Prostate gland (tissue), 2 donors: ENCODE measurements at places on chromosomes 11 and 22. TPM values are rescaled to one million over a fixed set of nuclear protein-coding genes. Genes with fewer than 3 reads are reported as not detected.
A peak's percentile ranks its signal among the peaks of the same experiment; 100 is the strongest.

Gene RSF1
- 25.5 TPM for total RNA-seq

DNA sequence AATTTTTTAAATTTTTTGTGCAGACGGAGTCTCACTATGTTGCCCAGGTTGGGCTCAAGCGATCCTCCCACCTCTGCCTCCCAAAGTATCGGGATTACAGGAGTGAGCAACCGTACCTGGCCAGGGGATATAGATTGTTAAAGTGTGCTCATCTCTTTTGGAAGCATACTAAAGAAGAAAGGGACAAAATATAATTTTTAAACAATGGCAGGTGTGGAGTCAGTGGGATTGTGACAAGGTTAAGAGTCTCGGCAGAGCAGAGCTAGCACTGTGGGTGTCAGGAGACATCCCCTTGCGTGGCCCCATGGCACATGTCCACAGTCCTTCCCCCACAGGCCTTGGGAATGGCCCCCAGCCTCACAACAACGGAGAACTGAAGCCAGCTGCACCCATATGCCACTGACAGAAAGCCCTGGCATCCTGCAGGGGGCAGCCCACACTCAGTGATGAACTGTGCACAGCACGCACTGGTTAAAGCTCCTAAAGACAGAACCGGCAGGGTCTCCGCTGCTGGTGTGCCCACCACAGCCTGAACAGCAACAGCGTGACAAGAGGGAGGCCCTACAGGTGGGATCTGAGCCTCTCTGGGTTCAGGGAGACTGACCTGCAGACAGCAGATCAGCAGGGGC is 29.9 kb downstream of the SERPIND1 start:
- no peak for DNase-seq

DNA sequence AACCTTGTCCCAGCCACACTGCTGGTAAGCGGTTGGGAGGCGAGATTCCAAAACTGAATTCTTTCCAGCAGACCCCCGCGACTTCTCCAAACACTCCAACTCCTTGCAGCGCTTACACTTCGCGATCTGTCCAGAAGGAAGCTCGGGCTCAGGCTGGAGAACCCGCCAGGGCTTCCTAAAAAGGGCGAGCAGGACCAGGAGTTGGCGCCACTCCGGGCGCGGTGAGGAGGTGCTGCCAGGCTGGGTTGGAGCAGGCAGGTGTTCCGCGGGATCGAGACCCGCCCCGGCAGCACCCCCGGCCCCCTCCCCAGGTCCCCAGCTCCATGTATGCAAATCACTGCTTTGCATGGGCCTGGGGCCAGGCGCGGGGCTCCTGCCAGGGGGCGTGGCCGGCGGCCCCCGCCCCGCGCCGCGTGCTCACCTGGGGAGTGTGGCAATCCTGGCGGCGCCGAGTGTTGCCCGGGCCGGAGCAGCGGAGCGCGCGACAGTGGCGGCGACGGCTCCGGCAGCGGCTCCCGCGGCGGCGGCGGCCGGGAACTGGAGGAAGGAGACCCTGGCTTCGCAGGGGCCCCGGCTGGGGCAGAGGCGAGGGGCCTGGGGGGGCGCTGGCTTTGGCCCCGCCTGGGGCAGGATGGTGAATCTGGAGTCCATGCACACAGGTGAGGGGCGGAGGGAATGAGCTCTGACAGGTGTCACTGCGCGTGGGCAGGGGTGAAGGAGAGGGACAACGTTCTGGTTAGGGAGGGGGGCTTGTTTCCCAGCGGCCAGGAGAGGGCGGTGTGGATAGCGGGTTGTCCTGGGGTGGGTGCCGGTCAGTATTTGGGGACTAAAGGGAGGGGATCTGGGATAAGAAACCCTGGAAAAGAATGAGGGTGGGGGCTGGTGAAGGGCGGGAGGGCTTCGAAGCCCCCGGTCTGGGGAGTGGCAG is at the start of gene POU2F3:
POU2F3 (plus strand) TSS at position 428 of the 928 bp plus-strand sequence; CDS start at position 632, 204 bp downstream.
- DNase-seq = no peak

- DNase-seq = peak; percentile 70
These were observed at the start of gene UBE2L6 for GRCh38 chr11:57567515-57568329. Gene UBE2L6 (minus strand): TSS chr11:57567672. CDS start chr11:57567611, 61 bp downstream.

- DNase-seq = peak; percentile 61
These were observed 139.7 kb upstream of the TEAD1 start for GRCh38 chr11:12534549-12534948.

Gene DBX1
- total RNA-seq = not detected

DNA sequence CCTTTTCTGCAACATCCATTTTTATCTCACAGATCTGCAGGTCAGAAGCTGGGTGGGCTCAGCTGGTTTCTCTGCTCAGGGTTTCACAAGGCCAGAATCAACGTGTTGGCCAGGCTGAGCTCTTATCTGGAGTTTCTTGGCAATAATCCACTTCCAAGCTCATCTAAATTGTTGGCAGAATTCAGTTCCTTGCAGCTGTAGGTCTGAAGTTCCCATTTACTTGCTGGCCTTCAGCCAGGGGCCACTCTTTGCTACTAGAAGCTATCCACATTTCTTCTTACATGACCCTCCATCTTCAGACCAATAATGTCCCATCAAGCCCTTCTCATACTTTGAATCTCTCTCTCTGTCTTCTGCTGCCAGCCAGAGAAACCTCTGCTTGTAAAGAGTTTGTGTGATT is 103.5 kb downstream of the WNT11 start:
- no peak for DNase-seq

Gene SLC6A5
- not detected for total RNA-seq

- DNase-seq = no peak
These were observed 27.5 kb downstream of the FOLR3 start for GRCh38 chr11:72162891-72163492.

Gene SLC29A2
- total RNA-seq = 10.1 TPM

- DNase-seq = no peak
These were observed 255.5 kb downstream of the TENM4 start for GRCh38 chr11:79185351-79185750.

DNA sequence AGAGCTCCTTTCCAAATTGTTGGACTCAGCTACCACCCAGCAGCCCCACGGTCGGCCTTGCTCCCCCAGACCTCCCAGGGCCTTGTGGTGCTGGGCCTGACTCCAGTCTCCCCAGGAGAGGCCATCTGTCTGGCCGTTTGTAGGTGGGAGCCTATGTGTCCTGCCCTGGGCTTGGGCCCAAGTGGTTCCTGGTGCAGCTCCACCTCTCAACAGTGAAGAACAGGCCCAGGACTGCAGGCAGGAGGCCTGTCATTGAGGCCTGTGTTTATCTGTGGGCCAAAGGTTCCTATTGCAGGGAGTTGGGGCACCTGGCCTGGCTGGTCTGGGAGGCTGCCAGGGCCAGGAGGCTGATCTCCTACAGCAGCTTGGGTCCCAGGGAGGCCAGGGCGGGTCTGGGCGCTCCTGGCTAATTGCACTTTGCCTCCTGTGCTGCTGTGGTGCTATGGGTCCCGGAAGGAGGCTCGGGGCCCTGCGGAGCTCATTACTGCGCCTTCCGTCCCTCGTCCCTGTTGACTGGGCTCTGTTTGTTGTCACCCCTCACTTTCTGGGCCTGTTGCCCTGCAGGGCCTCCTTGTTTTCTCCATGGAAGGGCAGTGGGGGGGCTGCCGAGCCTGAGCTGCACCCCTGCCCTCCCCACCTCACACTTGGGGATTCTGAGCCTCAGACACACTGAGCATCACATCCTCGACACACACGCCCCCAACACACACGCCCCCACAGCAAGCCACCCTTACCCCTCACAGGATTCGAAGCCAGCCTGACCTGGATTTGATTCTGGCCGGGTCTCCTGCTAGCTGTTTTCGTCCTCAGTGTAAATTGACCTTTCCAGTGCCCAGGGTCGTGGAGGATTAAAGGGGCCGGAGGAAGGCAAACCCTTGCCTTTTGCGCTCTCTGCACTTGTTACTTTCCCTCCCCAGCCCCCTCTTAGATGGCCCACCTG is 6.8 kb upstream of the OMP start:
- no peak for DNase-seq

DNA sequence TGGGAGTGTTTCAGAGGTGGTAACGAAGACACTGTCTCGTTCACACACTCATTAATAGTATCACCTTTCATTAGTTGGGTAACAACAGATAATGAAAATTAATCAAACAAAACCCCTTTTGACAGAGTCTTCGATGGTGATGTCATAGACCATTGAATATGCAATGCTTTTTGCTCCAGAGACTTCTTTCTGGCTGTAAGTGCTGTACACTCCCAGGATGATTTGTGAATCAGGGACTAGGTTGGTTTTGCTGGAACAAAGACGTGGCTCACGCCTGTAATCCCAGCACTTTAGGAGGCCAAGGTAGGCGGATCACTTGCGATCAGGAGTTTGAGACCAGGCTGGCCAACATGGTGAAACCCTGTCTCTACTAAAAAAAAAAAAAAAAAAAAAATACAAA is 9.5 kb upstream of the RASSF10 start:
- DNase-seq = no peak

Gene CD3G
- 1.2 TPM for total RNA-seq

- DNase-seq = no peak
These were observed 162.0 kb downstream of the DSCAML1 start for GRCh38 chr11:117634756-117635603.

DNA sequence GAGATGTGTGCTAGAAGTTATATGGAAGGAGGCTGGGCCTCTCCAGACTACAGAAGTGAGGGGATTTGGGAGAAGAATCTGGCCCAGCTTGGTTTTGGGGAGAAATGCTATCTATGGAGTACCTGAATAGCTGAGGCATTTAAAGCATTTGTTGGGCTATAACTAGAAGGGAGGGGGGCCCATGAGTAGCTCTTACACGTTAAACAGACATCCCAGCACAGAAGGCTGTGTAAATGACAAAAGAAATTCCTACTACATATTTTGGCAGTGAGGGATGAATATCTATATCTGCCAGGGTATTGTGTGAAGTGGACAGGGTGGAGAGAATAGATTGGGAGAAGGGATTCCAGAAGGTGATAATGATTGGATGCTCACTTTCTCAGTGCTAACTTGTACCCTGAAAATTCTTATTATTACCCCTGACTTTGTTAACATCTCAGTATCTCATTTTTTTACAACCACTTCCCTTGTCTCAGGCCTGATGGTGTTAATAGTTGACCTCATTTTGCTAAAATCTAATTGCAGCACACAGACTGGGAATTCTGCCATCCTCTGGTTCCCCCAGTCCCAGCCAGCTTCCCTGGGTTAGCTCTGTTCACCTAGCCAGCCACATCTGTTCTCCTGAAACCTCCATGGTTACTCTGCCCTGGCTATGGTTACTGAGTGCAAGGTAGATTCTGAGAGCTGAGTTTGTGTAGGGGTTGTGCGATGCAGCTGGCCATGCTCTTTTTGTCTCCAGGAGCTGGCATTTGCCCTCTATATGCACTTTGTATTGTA is 28.8 kb upstream of the RRM1 start:
- no peak for DNase-seq

GRCh38 chr22:42214633-42215415 is 55.6 kb downstream of the TCF20 start:
- no peak for DNase-seq

Gene OR8G5
- total RNA-seq = not detected

GRCh38 chr11:42462558-42463310 is 849.1 kb upstream of the API5 start:
- no peak for DNase-seq

GRCh38 chr22:38131399-38131798 is 20.9 kb upstream of the BAIAP2L2 start:
- DNase-seq = no peak

GRCh38 chr11:111105566-111105965 is 140.0 kb upstream of the POU2AF2 start:
- no peak for DNase-seq

- no peak for DNase-seq
These were observed 33.4 kb downstream of the GDPD5 start for GRCh38 chr11:75492181-75492820.

DNA sequence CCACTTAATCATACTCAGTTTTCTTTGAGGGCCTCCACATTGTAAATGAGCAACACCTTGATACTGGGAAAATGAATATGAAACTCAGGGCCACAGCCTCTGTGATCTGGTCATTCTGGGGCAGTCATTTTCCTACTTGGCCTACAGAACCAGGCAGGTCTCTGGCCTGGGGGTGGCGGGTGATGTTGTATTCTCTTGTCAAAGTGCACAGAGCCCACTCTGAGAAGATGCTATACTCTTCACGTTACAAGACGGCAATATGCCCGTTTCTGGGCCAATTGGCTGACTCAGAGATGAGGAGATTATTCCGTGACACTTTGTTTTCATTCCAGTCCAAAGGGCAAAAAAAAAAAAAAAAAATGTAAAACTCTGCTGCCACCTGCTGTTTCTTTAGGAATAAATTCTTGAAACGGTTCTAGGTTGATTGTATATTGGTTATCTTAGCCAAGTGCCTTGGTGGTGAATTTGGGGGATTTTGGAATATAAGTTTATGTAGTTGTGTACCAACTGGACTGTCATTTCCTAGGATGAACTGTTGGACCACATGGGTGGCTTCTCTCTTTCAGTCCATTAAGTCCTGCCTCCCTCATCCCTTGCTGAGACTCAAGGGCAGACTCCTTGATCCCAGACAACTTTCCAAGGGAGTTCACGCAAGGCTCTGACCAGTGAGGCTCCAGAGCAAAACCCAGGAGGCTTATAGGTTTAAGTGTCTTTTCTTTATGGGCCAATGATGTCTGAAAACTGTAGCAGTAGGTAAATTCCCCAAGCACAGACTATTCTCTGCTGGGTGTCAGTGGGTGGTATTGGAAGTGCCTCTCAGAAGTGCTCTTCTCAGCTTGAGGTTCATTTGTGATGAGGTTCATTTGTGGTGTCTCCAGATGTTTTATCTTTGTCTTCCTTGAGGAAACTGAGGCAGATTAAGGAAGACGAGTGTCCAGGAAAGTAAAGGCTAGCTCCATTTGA is 18.2 kb downstream of the ADM start:
- DNase-seq = peak; percentile 46

DNA sequence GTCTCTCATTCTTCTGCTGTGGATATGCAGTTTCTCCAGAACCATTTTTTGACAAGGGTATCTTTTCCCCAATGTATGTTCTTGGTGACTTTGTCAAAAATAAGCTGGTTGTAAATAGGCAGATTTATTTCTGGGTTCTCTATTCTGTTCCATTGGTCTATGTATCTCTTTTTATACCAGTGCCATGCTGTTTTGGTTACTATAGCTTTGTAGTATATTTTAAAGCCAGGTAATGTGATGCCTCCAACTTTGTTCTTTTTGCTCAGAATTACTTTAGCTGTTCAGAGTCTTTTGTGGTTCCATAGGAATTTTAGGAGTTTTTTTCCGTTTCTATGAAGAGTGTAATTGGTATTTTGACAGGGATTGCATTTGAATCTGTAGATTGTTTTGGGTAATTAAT is 12.4 kb downstream of the HORMAD2 start:
- no peak for DNase-seq

- DNase-seq = no peak
These were observed 11.1 kb downstream of the E2F8 start for GRCh38 chr11:19229671-19230070.

Gene AIFM3
- total RNA-seq = 1.8 TPM

GRCh38 chr11:10087186-10087922 is 206.7 kb downstream of the SBF2 start:
- no peak for DNase-seq

Gene TBX10
- total RNA-seq = not detected

Gene OR4C15
- total RNA-seq = not detected
